ENCODE measurements at places on chromosomes 7 and 10.

DNA sequence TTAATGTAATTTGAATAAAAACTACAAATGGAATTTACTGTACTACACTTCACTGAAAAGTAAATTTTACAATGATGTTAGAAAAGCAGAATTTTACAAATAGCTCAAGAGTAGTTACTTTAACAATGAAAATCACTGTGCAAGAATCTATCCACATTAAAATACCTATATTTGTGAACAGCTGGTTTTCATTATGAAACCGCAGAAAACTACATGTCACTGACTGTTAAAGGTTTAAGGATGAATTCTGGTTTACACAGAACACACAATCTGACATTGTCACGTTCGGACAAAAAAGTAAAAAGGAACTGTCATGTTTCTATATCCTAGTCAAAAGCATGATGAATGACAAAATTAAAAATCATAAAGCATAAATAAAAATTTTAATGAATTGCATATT lies 415.3 kb upstream of the PRKCQ start:
- DNase-seq: no peak

DNA sequence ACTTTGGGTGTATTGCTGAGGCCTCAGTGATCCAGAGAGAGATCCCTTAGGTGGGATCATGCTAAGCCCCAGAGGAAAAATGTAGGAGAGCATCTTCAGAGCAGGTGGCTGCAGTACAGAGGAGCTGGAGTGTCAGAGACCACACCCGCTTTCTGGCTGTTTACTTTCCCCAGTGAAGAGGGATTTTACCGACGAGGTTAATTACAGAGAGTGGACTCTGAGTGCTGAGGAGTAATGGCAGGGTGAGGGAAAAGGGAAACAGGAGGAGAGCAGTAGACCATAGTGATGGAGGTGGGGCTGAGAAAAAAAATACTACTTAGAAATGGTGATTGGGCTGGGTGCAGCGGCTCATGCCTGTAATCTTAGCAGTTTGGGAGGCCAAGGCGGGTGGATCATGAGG lies 43.3 kb upstream of the HBP1 start:
- no peak for DNase-seq

DNA sequence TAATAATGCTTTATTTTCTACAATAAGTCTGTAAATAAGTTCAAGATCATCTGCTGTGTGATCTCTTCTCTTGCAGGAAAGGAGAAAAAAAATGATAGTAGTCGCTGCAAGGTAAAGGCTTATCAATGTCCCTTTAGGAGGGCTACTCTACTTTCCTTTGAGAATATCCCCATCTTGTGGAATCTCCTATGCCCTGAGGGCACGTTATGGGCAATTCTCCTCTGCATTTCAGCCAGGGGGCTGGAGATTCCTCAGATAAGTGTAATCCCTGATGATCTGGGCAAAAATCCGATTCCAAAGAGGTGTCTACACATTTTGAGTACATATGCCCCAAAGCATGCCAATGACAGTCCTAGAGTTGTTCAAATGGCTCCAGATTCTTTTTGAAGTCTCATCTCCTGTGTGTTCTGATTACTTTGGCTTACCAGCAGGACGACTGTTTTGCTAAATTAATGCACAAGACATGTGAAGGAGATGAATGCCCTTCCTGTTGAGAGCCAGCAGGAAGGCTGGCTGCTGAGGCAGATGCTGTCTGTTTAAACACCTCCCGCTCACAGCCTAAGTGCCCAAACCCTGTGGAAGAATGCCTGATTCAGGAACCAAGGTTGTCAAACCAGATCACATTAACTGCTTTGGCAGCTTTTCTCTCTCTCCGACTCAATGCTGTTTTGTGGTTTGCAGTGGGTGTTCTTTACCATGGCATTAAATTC lies 171.2 kb upstream of the COL1A2 start:
- no peak for DNase-seq

- no peak for DNase-seq
Observed at GRCh38 chr7:135644729-135645128, 17.6 kb upstream of the STMP1 start.

GRCh38 chr7:78082556-78082955 lies 284.0 kb downstream of the PHTF2 start:
- DNase-seq: no peak

GRCh38 chr10:86225103-86225782 lies 141.4 kb downstream of the GRID1 start:
- DNase-seq: no peak

DNA sequence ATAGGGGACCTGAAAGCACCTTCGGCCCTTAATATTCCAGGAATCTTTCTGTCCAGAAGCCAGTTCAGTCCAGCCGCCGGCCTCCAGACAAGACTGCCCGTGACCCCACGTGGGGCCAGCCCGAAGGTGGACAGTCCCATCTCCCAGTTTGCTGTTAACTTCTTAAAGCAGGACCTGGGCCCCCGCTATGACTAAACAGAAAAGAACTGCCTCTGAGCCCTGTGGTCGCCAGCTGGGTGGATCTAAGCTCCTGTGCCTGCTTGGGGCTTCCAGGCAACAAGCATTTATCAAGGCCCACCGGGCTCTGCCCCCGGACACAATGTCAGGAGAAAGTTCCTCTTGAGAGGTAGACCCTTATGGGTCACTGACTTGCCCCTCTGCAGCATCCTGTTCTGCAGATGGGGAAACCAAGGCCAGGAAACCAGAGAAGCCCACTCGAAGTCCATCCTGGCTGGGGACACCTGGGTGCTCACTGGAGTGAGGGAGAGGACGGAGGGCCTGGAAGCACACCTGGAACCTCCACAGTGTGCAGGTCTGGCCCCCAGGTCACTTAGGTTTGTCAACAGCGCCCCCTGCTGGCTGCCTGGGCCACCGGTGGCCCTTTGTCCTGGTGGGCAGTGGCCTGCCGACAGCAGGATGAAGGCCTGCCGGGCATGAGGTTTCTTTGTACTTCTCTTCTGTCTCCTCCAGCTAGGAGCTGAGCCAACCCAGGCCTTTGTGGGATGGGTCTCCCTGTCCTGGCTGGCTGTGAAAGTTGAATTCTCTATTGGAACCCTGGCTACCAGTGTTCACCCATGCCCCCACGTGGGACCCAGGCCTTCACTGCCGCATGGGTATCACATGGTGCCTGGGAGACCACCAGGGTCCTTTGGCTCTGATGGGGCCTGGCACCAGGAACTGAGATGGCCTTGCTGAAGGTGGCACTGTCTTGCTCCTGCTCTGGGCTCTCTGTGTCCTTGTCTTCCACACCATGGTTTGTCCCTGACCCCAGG lies 128.0 kb downstream of the ZMIZ1 start:
- peak; percentile 85 for DNase-seq

Measured in SK-N-SH (cell line).